CD4-positive, alpha-beta T cell treated with Interleukin-6 at 100 ng/mL for 8 hours (primary cell): ENCODE measurements at places on chromosomes 13 and 19.

DNA sequence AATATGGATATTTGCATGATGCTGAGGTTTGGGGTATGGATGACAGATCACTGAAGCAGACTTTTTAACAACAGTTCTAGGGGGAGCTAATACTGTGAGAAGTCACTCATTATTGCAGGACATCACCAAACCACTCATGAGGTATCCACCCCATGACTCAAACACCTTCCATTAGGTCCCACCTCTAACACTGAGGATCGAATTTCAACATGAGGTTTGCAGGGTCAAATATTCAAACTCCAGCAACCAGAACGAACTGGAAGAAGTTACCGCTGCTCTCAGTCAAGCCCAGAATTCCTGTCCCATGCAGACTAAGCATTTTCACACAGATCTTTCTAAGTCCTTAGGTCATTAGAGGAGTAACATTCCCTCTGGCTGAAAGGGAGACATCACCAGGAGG lies 758.9 kb downstream of the UQCRFS1 start:
- DNase-seq = no peak

- no peak for DNase-seq
Observed at GRCh38 chr19:5911366-5911765, 2.7 kb upstream of the CAPS start.

DNA sequence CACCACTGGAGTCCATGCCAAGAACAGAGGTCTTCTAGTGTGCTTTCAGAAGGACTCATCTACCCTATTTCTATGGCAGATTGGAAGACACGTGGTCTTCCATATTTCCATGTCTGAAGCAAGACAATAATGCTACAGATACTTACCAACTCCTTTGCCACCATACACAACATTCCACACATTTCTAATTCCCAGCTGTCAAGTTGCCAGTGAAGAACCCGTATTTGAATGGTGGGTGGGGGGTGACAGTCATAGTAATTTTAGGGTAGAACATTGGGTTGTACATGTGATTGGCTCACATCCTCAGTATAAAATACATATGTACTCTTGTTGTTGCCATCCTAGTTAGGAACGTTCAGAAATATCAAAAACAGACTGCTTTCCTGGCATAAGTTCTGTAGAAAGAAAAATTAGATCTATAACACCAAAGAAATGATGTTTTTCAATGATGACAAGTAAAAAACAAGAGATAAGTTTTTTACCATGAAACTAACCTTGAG lies 69.3 kb downstream of the LHFPL6 start:
- DNase-seq = no peak

- no peak for DNase-seq
Observed at GRCh38 chr13:74687442-74688182, 553.4 kb upstream of the KLF12 start.

DNA sequence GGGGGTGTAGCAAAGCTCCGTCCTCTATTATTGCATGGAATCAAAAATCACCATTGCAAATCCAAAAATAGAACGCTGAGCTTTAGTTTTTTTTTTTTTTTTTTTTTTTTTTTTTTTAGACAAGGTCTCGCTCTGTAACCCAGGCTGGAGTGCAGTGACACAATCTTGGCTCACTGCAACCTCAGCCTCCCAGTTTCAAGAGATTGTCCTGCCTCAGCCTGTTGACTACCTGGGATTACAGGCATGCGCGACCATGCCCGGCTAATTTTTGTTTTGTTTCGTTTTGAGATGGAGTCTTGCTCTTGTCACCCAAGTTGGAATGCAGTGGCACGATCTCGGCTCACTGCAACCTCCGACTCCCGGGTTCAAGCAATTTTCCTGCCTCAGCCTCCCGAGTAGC lies 15.3 kb upstream of the ZNF77 start:
- no peak for DNase-seq
